Suprapubic skin (tissue), 4 donors: ENCODE measurements at places on chromosomes 4 and X. TPM values are rescaled to one million over a fixed set of nuclear protein-coding genes. Genes with fewer than 3 reads are reported as not detected.

SYTL5 gene
- 0.26 TPM for total RNA-seq

RTL3 gene
- total RNA-seq: not detected

GRCh38 chr4:23686169-23686897 lies 203.5 kb downstream of the PPARGC1A start:
- H3K27ac ChIP-seq: no peak overlapping the region
- no peak for DNase-seq
- H3K4me1 ChIP-seq: no peaks in the 10 kb centered on the region
- H3K4me3 ChIP-seq: no peak overlapping the region

H2BW2 gene
- not detected for total RNA-seq

GRCh38 chr4:110073053-110073845 lies 125.2 kb downstream of the ELOVL6 start:
- H3K4me1 ChIP-seq: no peaks in the 10 kb centered on the region
- no peak overlapping the region for H3K27ac ChIP-seq
- no peaks in the 10 kb centered on the region for H3K27me3 ChIP-seq
- no peak overlapping the region for H3K4me3 ChIP-seq
- no peak for DNase-seq

GRCh38 chrX:10615931-10616774 lies 4.2 kb downstream of the MID1 start:
- H3K27ac ChIP-seq: no peak overlapping the region
- no peaks in the 10 kb centered on the region for H3K36me3 ChIP-seq
- no peaks in the 10 kb centered on the region for H3K27me3 ChIP-seq

PDZD4 gene
- total RNA-seq: 3.3 TPM

CT83 gene
- not detected for total RNA-seq

SERTM2 gene
- total RNA-seq: 0.16 TPM

P2RY4 gene
- total RNA-seq: 2.2 TPM
